Epithelial cell of prostate (primary cell): ENCODE measurements at places on chromosomes 1 and 21.

GRCh38 chr1:83516369-83516768 is 482.6 kb downstream of the TTLL7 start:
- DNase-seq = no peak

DNA sequence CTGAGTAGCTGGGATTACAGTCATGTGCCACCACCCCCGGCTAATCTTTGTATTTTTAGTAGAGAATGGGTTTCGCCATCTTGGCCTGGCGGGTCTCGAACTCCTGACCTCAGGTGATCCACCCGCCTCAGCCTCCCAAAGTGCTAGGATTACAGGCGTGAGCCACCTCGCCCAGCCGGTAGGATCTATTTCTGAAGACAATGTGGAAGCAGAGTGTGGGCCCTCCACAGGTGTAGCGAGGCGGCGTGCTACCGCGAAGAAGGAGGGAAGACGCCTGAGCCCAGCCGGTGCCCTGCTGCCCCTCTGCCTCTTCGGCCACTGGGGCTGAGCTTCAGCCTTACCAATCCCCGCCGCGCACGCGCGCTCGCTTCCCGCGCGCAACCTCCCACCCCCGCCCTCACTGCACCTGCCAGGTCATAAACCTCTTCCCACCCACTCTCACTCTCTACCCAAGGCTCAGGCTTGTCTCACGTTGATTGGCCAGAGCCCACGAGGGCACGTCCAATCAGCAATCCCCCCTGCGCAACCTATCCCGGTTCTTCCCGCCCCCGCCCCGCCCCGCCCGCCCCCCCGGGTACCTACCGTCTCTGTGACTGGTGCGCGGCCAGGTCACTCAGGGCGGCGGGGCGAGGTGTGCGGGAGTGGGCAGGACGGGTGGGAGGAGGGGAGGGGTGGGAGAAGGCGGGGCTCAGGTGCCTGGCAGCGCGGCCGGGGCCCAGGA is 409 bp upstream of the HOOK1 start:
- peak; percentile 96 for DNase-seq

GRCh38 chr1:178796013-178796412 is 71.0 kb downstream of the RALGPS2 start:
- DNase-seq = no peak

DNA sequence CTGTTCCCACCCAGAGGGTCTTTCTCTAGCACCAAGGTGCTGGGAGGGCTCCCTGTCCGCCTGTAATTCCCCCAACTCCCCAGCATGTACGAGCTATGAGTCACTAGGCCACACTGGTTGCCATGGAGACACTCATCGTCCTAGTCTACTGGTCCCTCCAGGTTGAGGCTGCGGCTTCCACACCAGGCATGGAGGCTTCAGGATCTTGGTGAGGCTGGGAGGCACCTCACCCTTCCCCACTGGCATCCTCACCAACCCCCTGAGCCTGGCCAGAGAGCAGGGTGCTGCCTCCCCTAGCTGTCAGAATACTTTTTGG is 75.6 kb upstream of the KAZN start:
- peak; percentile 41 for DNase-seq

GRCh38 chr1:48470481-48470855 is 1.5 kb downstream of the SPATA6 start:
- DNase-seq = no peak

DNA sequence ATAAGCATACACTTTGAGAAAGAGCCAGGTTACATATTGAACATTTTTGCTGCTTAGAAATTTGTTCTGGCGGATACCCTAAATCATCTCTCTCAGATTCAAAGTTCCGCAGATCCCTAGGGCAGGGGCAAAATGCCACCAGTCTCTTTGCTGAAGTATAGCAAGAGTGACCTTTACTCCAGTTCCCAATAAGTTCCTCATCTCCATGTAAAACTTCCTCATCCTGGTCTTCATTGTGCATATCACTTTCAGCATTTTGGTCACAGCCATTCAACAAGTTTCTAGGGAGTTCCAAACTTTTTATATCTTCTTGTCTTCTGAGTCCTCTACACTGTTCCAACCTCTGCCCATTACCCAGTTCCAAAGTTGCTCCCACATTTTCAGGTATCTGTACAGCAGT is 23.3 kb upstream of the LYPD8 start:
- DNase-seq = no peak

GRCh38 chr1:230827081-230827681 is 41.1 kb downstream of the C1orf198 start:
- DNase-seq = no peak

GRCh38 chr1:201883266-201883665 is 5.4 kb upstream of the SHISA4 start:
- no peak for DNase-seq

GRCh38 chr1:103489935-103490334 is 35.6 kb upstream of the RNPC3 start:
- DNase-seq = no peak

DNA sequence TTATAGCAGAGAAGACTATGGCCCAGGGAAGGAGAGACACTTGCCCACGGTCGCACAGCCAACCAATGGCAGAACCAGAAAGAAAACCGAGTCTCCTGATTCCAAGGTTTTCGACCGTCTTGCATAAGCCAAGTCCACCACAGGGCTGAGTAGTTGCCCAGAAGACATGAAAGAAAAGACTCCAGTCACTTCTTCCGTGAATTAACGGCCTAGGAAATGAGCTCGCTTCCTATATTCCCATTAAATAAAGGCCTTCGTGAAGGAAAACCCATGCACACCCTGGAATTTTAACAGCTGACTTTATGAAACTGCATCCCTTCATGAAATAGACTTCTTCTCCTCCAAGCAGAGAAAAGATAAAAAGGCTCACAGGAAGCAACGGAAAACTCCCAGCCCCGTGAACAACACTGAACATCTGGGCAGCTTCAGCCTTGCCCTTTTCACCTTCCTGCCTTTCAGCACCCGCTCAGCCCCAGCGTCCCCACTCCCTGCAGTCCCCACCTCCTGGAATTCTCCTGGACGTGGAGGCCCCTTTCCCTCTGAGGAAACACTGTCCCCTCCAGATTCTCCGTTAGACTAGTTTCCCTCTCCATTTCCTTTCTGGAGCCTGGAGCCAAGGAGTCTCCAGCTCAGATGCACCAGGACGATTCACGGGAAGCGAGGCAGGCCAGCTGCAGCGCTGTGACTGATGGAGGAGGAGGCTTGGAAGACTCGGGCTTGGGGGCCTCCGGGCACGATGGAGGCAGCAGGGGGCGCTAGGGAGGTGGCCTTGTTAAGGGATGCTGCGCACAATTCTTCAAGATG is 2.7 kb upstream of the MYOC start:
- DNase-seq = no peak

GRCh38 chr1:205545991-205546390 is 41.5 kb downstream of the CDK18 start:
- no peak for DNase-seq

DNA sequence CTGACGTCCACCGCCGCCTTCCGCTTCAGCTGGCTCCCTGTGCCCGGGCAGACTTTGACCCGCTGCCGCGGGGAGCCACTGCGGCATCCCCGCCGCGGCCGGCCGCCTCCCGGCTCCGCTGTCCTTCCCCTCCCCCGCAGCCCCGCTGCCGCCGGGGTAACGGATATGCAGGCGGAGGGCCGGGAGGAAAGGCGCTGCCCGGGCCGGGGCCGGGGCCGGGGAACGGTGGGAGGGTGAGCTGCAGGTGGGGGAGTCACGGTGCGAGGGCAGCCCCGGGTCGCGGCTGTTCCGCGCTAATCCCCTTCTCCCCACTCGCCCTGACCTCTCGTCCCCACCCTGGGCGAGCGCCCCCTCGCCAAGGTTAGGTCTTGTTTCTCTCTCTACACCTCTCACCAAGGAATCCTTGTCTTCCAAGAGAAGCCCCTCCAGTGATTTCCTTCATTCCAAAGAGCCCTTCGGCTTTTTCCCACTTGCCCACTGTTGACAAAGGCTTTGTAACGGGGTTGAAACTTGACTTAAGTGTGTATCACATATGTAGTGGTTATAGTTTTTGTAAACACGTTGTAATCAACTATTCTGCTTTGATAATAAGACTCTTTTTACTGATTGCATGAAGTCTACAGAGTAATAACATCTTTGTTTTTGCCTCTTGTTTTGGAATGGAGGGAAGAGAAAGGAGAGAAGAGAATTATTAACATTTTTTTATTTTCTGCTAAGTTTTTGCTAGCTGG is 669 bp downstream of the XPR1 start:
- DNase-seq = no peak

DNA sequence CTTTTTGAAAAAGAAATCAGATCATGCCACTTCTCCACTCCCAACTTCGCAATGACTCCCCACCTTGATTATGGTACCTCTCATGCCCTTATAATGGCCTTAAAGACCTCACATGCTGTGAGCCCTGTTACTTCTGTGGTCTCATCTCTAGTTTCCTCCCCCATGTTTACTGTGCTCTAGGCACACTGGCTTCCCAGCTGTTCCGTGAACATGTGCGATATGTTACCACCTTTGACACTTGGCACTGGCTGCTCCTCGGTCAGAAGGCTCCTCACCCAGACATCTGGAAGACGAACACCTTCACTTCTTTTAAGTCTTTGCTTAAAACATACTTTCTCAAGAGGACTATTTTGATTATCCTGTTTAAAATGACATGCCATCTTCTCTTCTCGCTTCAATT is 14.3 kb upstream of the NTMT2 start:
- no peak for DNase-seq

GRCh38 chr1:158145173-158145719 is 35.4 kb upstream of the CD1D start:
- DNase-seq = no peak

DNA sequence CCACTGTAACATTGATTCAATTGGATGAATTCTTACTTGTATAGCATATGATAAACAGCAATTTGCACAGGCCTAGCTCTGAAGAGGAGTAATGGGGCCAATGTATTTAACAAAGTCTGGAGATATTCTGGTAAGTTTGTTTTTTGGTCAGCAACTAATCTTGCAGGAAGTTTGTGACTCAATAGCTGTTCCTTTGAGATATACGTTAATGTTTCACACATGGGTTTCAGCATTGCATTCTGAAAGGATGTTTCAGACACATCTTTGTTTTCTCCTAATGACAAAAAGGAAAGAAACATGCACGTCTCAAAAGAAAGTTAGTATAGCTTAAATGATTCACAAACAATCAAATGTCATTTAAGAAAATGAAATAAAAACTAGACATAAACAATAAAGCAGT is 49.0 kb downstream of the LTN1 start:
- DNase-seq = no peak

DNA sequence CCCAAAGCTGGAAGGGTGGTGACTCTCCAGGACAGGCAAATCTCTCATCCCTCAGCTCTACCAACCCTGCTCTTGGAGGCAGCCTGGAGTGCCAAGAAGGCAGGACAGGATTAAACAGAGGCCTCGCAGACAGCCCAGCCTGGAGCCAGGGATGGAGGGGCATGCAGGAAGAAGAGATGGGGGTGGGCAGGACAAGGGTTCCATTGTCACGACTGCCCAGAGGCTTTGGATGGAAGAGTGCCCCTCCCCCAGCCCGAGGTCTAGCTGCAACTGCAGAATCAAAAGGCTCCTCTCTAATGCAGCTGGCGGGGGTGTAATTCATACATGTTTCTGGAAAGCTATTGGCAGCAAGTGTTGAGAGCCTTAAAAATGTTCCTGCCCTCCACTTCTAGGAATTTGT is 8.8 kb downstream of the RAB7B start:
- DNase-seq = no peak

- DNase-seq = no peak
Observed at GRCh38 chr1:7783178-7783711, 846 bp upstream of the PER3 start.

DNA sequence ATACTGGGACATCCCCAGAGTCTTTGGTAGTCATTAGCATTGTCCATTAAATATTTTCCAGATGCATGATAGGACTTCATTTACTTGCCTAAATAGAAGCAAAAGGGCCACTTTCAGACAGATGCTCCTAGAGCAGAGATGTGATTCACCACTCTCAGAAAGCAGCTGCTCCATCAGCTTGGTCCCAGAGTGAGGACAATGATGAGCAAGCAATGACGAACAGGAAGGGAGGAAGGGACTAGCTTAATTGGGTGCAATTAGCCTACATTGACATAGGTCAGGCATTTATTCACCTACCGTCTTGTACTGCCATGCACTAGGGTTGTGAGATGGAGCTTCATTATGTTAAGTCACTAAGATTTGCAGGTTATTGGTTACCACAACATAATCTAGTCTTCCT is 85.1 kb upstream of the PLXNA2 start:
- no peak for DNase-seq

GRCh38 chr1:74964508-74965102 is 169.6 kb upstream of the LHX8 start:
- DNase-seq = no peak

DNA sequence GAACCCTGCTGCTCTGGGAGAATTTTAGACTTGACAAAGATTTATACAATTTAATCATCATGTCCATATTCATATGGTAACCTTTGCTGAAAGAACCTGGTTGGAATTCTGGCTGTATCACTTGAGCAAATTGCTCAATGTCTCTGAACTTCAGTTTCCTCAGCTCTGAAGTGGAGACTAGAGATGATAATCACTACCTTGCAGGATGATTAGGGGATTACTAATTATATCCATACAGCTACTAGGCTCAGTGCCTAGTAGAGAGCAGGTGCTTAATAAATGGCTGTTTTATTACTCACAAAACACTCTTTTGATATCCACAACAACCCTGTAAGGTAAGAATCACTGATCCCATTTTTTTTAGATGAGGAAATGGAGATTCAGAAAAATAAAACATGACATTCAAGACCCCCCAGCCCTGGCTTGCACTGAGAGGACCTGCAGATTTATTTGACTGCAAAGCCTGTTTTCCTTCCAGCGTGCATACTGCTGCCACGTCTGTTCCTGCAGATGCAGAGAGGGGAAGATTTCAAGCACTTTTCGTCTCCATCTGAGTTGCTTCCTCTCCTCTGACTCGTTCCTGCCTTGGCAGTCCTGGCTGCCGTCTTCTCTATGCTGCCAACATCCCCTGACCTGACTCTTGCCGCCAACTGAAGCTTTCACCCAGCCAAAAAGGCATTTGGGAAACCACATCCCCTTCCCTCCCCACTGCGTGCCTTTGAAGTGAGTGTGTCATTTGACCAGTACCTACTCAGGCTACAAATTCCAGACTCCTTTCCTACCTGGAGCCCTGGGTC is 203.0 kb downstream of the PLPP3 start:
- DNase-seq = no peak

DNA sequence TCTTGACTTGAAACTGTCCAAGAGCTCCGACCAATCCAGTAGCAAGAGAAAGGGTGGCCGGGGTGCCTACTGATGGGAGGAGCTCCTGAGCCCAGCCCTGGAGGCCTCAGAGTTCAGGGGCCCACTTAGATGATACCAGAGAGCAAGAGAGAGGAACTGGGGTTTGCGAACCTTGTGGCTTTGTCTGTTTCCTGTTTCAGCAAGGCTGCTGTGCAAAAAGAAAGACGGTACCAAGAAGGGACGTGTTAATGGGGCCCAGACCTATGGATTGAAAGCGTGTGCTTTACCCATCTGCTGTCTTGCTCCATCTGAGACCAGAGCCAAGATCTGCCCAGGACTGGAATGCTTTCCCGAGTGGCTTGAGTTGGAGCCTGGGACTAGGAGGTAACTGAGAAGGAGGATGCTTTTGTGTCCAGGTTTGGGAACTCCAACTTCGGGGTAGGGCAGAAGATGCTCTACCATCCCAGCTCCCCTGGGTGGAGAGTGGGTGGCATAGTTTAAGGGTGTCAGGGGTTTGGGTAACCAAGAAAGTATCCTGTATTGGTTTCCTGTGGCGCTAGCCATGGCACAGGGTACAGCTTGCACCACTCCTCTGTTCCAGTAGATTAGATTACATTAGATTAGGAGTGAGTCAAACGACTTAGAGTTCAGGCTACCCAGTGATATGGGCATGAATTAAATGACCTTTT is at the start of gene TRAF3IP3:
Gene TRAF3IP3, plus strand, starts transcription at position 128 of the 689 bp plus-strand sequence. CDS start 3,987 bp downstream, outside the sequence.
- DNase-seq = no peak

- peak; percentile 92 for DNase-seq
Observed at GRCh38 chr1:185401019-185401418, 84.0 kb upstream of the IVNS1ABP start.

GRCh38 chr21:29271927-29272333 is 26.8 kb upstream of the BACH1 start:
- no peak for DNase-seq
